Activated T-helper 2 cell treated with anti-CD3 and anti-CD28 coated beads, Interferon-gamma antibody, Interleukin-2, Interleukin-4, amounts not matched to agents 10 μg/mL and 5 μg/mL and 100 μg/mL, durations not matched to agents 14 hours and 24 hours and 36 hours (primary cell): ENCODE measurements at places on chromosomes 7 and 10.

DNA sequence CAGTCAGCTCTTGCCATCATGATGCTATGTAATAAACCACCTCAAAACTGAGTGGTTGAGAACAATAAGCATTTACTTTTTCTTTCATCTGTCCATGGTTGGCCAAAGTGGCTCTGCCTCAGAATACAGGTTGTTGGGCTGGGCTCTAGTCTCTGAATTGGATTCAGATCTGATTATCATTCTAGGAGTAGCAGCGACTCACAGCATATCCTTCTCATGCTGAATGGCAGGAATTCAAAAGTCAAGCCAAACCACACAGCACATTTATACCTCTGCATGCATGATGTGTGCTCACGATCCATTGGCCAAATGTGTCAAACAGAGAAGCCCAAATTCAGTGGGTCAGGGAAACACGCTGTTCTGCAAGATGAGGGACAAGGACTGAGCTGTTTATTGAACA is 13.6 kb upstream of the GALNT11 start:
- H3K27me3 ChIP-seq = peaks cover 6% of the 10 kb centered on the region
- no peak for DNase-seq
- H3K4me1 ChIP-seq = no peaks in the 10 kb centered on the region
- no peak overlapping the region for H3K27ac ChIP-seq

- no peak for DNase-seq
- no peak overlapping the region for H3K4me3 ChIP-seq
- no peaks in the 10 kb centered on the region for H3K36me3 ChIP-seq
- no peaks in the 10 kb centered on the region for H3K27me3 ChIP-seq
- H3K27ac ChIP-seq = no peak overlapping the region
Observed at GRCh38 chr7:42726066-42726785, 185.6 kb downstream of the C7orf25 start.

GRCh38 chr10:2861632-2862210 is 205.6 kb upstream of the PFKP start:
- no peak overlapping the region for H3K4me3 ChIP-seq
- DNase-seq = no peak
- H3K27me3 ChIP-seq = peaks cover 2% of the 10 kb centered on the region
- no peaks in the 10 kb centered on the region for H3K4me1 ChIP-seq
- H3K36me3 ChIP-seq = no peaks in the 10 kb centered on the region

GRCh38 chr10:118723466-118723865 is 31.3 kb downstream of the CACUL1 start:
- peaks cover 21% of the 10 kb centered on the region for H3K36me3 ChIP-seq
- H3K27ac ChIP-seq = no peak overlapping the region
- no peak for DNase-seq
- no peaks in the 10 kb centered on the region for H3K4me1 ChIP-seq
- H3K27me3 ChIP-seq = peaks cover 7% of the 10 kb centered on the region

- H3K27me3 ChIP-seq = peaks cover 2% of the 10 kb centered on the region
- no peak overlapping the region for H3K27ac ChIP-seq
- H3K4me3 ChIP-seq = no peak overlapping the region
- peaks cover 1% of the 10 kb centered on the region for H3K4me1 ChIP-seq
- H3K36me3 ChIP-seq = no peaks in the 10 kb centered on the region
Observed at GRCh38 chr7:105408791-105409410, 20.2 kb upstream of the SRPK2 start.

DNA sequence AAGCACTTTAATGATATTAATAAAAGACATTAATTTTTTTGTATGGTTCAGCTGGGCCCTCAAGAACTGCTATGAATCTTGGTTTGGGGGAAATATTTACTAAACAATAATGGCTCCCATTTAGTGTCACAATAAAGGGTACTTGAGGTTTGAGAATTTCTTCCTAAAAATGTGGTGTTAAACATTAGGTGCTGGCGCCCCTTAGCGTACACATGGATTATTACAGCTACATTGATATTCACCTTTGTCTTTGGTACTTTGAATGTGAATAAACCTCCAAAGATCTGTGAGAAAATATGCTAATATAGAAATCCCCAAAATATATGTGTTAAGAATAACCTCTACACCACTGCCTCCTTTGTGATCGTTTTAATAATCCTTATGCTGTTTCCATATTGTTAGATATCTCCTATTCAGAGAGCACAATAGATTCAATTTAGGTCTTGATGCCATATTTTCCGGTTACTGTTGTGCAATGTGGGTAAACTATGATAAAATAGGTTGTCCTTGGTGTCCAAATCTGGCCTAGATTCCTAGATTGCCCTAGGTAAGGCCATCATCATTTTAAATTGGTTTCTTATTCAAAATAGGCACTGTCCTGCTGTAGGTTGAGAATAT is 161.8 kb upstream of the CACNA2D1 start:
- H3K4me3 ChIP-seq = no peak overlapping the region
- DNase-seq = no peak
- no peak overlapping the region for H3K27ac ChIP-seq
- no peaks in the 10 kb centered on the region for H3K36me3 ChIP-seq
- H3K27me3 ChIP-seq = no peaks in the 10 kb centered on the region
- H3K4me1 ChIP-seq = no peaks in the 10 kb centered on the region

- no peaks in the 10 kb centered on the region for H3K36me3 ChIP-seq
- H3K27ac ChIP-seq = no peak overlapping the region
- peaks cover 4% of the 10 kb centered on the region for H3K27me3 ChIP-seq
- H3K4me1 ChIP-seq = no peaks in the 10 kb centered on the region
Observed at GRCh38 chr7:76191783-76192240, 9.9 kb upstream of the SRRM3 start.

DNA sequence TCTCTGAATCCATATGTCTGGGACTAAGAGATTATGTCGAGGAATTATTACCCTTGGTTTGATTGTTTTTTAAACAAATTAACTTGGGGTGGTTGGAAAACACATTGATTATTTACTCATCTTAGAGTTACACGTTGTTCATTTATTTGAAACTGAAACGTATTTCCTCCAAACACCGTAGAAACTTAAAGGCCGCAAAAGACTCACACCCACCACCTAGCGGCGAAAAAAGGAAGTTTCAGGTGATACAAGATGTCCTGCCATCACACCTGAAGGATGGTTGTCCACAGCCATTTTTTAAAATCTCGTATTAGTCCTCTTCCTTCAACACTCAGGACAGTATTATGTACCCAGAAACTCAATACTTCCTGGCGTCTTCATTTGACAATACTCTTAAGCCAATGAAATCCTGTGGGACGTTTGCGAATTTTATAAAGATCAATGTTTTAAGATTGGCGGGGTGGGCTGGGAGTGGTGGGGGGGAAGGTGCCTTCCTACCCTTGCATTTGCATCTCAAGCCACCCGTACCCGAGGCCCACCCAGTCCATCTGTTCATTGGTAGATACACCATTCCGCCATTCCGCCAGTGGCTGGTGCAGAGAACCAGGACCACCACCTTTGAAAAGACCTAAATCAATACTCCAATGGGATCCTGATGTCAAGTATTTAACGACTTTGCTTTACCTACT is 1.4 kb upstream of the LCOR start:
- peaks cover 30% of the 10 kb centered on the region for H3K4me1 ChIP-seq
- peak; percentile 71 for DNase-seq
- H3K36me3 ChIP-seq = peaks cover 18% of the 10 kb centered on the region
- H3K27me3 ChIP-seq = peaks cover 2% of the 10 kb centered on the region
- peak overlapping the region; percentile 55 for H3K4me3 ChIP-seq
- H3K27ac ChIP-seq = peak overlapping the region; percentile 94

- no peak overlapping the region for H3K27ac ChIP-seq
- H3K27me3 ChIP-seq = no peaks in the 10 kb centered on the region
- no peaks in the 10 kb centered on the region for H3K36me3 ChIP-seq
- H3K4me1 ChIP-seq = no peaks in the 10 kb centered on the region
Observed at GRCh38 chr10:116112232-116113231, 160.5 kb downstream of the GFRA1 start.

GRCh38 chr10:33720161-33720560 is 385.7 kb upstream of the NRP1 start:
- no peak overlapping the region for H3K4me3 ChIP-seq
- H3K27me3 ChIP-seq = no peaks in the 10 kb centered on the region
- no peaks in the 10 kb centered on the region for H3K36me3 ChIP-seq

- H3K4me3 ChIP-seq = no peak overlapping the region
- H3K27ac ChIP-seq = no peak overlapping the region
- H3K4me1 ChIP-seq = peaks cover 10% of the 10 kb centered on the region
- no peak for DNase-seq
Observed at GRCh38 chr10:61398366-61399129, 54.6 kb downstream of the TMEM26 start.

- H3K4me1 ChIP-seq = no peaks in the 10 kb centered on the region
- H3K4me3 ChIP-seq = no peak overlapping the region
- no peaks in the 10 kb centered on the region for H3K36me3 ChIP-seq
- no peaks in the 10 kb centered on the region for H3K27me3 ChIP-seq
Observed at GRCh38 chr10:125533866-125534265, 149.1 kb downstream of the TEX36 start.

- H3K4me3 ChIP-seq = peak overlapping the region; percentile 58
- peak overlapping the region; percentile 76 for H3K27ac ChIP-seq
- H3K27me3 ChIP-seq = no peaks in the 10 kb centered on the region
- H3K36me3 ChIP-seq = peaks cover 71% of the 10 kb centered on the region
Observed at GRCh38 chr7:105003275-105003674, 10.7 kb upstream of the KMT2E start.

DNA sequence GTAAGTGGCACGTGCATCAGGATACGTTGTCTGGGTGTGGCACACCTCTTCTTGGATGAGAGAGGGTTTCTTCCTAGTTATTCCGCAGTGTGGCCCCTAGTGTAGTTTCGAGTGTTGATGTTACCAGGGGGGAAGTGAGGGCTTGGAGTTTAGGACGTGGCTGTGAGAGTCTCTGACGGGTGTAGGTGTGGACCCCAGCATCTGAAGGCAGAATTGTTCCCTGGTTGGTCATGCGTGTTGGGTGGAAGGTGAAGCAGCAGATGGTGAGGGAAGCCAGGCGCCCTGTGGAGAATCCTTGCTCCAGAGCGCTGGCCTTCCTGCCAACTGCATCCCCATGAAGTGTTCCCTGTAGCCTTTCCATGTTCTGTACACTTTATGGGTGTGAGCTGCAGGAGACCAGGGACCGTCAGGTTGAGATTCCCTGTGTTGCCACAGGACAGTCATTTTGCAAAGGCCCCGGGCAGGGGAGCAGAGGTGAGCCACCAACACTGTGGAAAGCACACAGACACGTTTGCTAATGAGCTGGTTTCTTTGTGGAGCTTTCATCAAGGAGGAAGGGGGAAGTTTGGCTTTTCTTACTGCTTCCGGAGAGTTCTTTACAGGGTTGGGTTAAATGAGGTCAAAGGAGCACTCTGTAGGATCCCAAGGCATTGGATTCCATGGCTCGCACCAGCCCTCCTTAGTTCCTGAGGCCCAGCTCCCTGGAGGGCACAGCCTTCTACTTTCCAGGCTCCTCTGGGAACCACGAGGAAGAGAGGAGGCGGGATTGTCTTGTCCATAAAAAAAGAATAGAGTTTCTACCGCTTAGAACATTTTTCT is 32.0 kb downstream of the TSPAN14 start:
- no peaks in the 10 kb centered on the region for H3K27me3 ChIP-seq
- peaks cover 81% of the 10 kb centered on the region for H3K4me1 ChIP-seq
- DNase-seq = no peak

- no peak for DNase-seq
- no peaks in the 10 kb centered on the region for H3K36me3 ChIP-seq
- H3K27ac ChIP-seq = peak overlapping the region; percentile 68
- peaks cover 36% of the 10 kb centered on the region for H3K4me1 ChIP-seq
- peak overlapping the region; percentile 82 for H3K4me3 ChIP-seq
- peaks cover 80% of the 10 kb centered on the region for H3K27me3 ChIP-seq
Observed at GRCh38 chr7:114085313-114085591, 166.4 kb upstream of the PPP1R3A start.

DNA sequence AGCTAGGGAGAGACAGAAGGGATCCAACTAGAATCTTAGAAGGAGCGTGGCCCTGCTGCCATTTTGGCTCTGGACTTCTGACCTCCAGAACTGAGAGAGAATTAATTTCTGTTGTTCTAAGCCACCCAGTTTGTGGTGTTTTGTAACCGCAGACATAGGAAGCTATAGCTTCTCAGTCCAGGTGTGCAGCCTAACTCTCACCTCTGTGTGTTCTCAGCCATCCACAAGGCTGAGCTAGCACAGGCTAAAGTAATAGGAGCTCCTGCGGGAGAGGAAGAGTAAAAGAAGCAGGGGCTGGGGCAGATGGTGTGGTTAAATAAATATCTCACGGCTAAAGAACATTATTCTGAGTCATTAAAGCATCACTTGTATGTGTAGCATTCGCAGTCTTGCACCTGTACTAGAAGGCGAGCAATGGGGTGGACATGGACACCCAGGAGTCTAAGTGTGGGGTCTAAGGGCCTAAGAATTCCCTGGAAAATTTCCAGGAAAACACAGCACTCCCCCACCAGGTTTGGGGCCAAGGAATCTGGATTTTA is 94.1 kb downstream of the AOAH start:
- no peak overlapping the region for H3K27ac ChIP-seq
- H3K4me1 ChIP-seq = no peaks in the 10 kb centered on the region
- DNase-seq = no peak
- H3K27me3 ChIP-seq = no peaks in the 10 kb centered on the region
- H3K4me3 ChIP-seq = no peak overlapping the region

GRCh38 chr10:3217301-3217700 is 44.7 kb upstream of the PITRM1 start:
- peaks cover 2% of the 10 kb centered on the region for H3K4me1 ChIP-seq
- H3K36me3 ChIP-seq = no peaks in the 10 kb centered on the region
- H3K4me3 ChIP-seq = no peak overlapping the region
- H3K27me3 ChIP-seq = peaks cover 38% of the 10 kb centered on the region
- H3K27ac ChIP-seq = no peak overlapping the region
- no peak for DNase-seq

DNA sequence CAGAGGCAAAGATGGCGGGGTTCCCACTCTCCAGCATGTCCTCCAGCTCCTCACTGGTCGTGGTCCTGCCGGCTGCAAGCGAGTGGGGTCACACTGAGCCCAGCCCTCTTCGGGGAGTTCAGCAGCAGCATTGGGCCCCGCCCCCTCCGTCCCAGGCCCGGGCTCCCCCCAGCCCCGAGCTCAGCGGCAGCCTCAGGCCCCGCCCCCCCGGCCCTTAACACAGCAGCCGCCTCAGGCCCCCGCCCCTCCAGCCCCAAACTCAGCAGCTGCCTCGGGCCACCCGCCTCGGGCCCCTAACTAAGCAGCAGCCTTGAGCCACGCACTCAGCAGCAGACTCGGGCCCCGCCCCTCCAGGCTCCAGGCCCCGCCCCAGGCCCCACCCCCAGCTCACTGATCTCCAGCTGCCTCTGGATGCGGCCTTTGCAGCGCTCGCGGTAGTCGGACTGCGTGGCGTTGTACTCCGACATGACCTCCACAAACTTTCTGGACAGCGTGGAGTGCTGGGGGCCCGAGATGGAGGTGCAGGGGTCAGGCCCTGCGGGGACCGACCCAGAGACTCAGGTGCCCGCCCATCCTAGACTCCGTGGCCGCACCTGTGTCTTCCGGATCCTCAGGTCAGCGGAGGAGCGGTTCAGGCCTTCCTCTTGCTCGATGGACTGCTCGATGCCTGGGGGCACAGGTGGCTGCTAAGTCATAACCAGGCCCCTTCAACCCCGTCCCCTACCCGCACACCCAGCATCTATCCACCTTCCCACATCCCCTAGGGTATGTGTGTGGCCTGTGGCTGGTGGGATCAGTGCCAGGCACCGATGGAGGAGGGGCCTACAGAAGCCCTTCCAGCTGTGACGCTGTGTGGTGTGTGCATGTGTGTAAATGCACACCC is 15.5 kb downstream of the STX1A start:
- peak; percentile 21 for DNase-seq
- no peak overlapping the region for H3K27ac ChIP-seq
- no peaks in the 10 kb centered on the region for H3K4me1 ChIP-seq
- no peaks in the 10 kb centered on the region for H3K27me3 ChIP-seq
- no peak overlapping the region for H3K4me3 ChIP-seq

- H3K27me3 ChIP-seq = no peaks in the 10 kb centered on the region
- peaks cover 2% of the 10 kb centered on the region for H3K4me1 ChIP-seq
- H3K36me3 ChIP-seq = no peaks in the 10 kb centered on the region
- no peak overlapping the region for H3K4me3 ChIP-seq
Observed at GRCh38 chr7:84251277-84251781, 56.7 kb upstream of the SEMA3A start.

- DNase-seq = no peak
- H3K4me1 ChIP-seq = no peaks in the 10 kb centered on the region
- no peaks in the 10 kb centered on the region for H3K36me3 ChIP-seq
- H3K27ac ChIP-seq = no peak overlapping the region
- no peak overlapping the region for H3K4me3 ChIP-seq
Observed at GRCh38 chr7:82010416-82010815, 240.6 kb upstream of the HGF start.
